ENCODE measurements at places on chromosomes 4 and X.
A peak's percentile ranks its signal among the peaks of the same experiment; 100 is the strongest.

DNA sequence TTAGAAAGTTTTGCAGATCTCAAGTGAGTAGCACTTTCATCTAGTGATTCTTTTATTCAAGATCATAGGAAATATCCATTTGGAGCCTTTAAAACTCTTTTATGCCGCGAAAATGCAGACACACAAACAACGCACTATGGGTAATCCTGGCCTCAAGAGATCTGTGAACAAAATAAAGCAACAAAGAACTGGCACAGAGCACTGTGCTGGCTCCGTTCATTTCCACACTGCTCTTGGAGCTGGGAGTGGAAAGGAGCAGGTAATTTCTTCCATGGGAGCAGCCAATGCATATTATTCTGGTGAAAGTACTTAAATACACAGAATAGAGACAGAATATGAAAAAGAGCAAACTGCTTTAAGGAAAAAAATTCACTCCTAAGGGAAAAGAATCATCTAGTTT lies 172.7 kb upstream of the FRG1 start:
- no peaks in the 10 kb centered on the region for H3K36me3 ChIP-seq
- H3K27ac ChIP-seq, result no peak overlapping the region
- no peak overlapping the region for H3K4me3 ChIP-seq
- H3K27me3 ChIP-seq, result no peaks in the 10 kb centered on the region
- H3K4me1 ChIP-seq, result no peaks in the 10 kb centered on the region

GRCh38 chrX:114372937-114373336 lies 210.9 kb upstream of the HTR2C start:
- no peak for DNase-seq
- H3K27me3 ChIP-seq, result no peaks in the 10 kb centered on the region
- H3K4me3 ChIP-seq, result no peak overlapping the region

DNA sequence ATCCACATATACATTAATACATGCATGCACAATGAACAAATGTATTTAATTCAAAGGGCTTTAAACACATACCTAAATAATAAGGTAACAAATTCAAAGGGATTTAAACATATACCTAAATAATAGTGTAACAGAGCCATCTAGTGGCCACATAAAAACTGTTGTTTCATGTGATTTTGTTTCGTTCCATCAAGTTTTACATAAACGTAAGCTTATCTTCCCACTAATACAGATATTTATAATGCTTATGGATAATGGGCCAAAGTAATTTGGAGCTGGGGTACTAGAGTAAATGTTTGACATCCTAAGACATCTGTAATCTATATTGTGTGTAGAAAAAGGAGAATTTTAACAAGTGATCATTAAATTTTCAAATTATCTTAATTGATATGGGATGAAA lies 82.3 kb downstream of the PRSS12 start:
- no peaks in the 10 kb centered on the region for H3K4me1 ChIP-seq
- H3K4me3 ChIP-seq, result no peak overlapping the region
- peak; percentile 59 for DNase-seq
- no peak overlapping the region for H3K27ac ChIP-seq

- H3K4me3 ChIP-seq, result no peak overlapping the region
- H3K4me1 ChIP-seq, result peaks cover 5% of the 10 kb centered on the region
- no peaks in the 10 kb centered on the region for H3K36me3 ChIP-seq
- H3K27me3 ChIP-seq, result no peaks in the 10 kb centered on the region
- no peak for DNase-seq
These were observed 37.4 kb upstream of the NDP start for GRCh38 chrX:44010626-44011025.

DNA sequence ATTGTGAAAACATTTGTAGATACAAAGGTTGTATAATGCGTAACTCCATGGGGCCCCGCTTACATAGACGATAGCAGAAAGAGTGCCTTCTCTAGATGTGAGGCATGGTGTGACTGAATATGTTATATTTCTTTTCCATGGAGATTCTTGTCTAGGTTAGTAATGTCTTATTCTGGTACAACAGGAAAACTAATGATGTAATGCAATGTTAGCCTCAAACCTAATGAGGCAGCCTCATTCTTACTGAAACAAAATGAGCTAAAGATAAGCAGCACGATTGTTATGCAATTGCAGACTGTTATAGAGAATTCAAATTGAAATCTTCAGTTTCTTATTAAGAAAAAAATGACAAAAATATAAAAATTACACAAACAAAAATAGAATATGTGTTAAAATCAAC lies 171.1 kb upstream of the ANKRD50 start:
- no peaks in the 10 kb centered on the region for H3K36me3 ChIP-seq
- H3K4me1 ChIP-seq, result no peaks in the 10 kb centered on the region
- no peak for DNase-seq
- no peaks in the 10 kb centered on the region for H3K27me3 ChIP-seq
- H3K4me3 ChIP-seq, result no peak overlapping the region
- H3K27ac ChIP-seq, result no peak overlapping the region

DNA sequence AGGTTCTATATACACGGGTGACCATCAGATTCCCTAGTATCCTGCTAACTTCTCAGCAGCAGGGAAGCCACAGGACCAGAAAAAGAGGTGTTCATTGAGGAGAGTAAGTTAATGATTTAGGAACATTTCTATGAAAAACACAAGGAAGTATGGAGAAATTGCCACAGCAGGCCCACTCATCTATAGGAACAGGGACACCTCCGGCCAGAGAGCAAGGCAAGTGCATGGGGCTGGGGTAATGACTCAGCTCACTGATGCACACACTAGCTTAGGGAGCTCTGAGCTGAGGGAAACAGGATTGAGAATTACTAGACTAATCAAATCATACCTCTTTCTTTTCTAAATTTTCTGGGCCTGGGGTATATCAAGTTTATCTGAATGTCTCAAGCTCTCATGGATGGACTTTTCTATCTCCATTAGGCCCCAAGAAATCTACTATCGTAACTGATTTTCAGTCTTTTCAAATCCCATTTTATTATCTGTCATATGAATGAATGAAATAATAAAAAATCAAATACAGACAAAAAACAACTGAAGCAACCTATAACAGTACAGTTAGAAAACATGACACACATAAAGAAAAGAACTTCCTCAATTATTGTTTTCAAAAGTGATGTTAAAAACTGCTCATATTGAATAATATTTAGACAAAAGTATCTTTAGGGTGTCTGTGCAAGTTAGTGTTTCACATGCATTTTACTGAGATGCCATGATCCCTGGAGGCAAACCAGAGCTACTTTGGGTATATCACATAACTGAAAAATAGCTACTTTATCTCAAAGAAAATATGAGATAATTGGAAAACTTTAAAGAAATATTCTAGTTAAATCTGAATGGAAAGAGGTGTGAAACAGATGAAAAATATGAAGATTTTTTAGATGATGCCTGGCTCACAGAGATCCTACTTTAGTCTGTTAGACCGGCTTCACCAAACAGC lies 89.8 kb downstream of the FBXO8 start:
- no peaks in the 10 kb centered on the region for H3K36me3 ChIP-seq
- DNase-seq, result no peak

GRCh38 chrX:119235872-119236622 lies at the start of gene PGRMC1:
PGRMC1 (plus strand) TSS chrX:119236285; CDS start chrX:119236364, 79 bp downstream.
- peak within 1 kb of the TSS; percentile 61 for H3K27ac ChIP-seq
- H3K4me3 ChIP-seq, result peak within 1 kb of the TSS; percentile 70
- DNase-seq, result peak; percentile 80
- H3K4me1 ChIP-seq, result peaks cover 15% of the 10 kb centered on the region

DNA sequence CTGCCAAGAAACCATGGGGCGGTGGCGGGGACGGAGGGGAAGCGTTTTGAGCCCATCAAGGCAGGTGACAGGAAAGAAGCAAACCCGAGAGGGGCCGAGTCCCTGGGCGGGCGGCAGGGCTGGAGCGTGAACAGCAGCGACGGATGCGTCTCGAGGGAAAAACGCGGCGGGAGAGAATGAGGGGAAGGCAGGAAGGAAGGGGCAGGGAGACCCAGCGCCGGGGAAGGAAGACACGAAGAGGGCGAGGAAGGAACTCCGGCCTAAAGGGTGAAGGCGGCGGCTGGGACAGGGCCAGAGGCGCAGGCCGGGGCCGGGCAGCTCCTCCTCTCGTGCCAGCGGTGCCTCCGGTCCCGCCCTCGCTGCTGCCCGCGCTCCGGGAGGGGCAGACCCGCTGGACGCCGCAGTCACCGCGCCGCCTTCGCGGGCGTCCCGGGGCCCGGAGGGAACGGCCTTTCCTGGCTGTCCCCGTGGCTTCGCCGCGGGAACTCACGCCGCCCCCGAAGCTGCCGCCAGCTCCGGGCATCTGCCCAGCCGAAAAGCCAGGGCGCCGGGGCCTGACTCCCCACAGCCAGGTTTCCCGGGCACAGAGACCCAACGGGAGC lies 751 bp upstream of the RGS12 start:
- H3K27ac ChIP-seq, result no peak overlapping the region
- H3K4me1 ChIP-seq, result peaks cover 16% of the 10 kb centered on the region
- DNase-seq, result no peak
- H3K4me3 ChIP-seq, result peak overlapping the region; percentile 65
- no peaks in the 10 kb centered on the region for H3K27me3 ChIP-seq
- no peaks in the 10 kb centered on the region for H3K36me3 ChIP-seq

Data from common myeloid progenitor, CD34-positive (primary cell).